GM23248 (cell line): ENCODE measurements at places on chromosomes 7 and 10.
A peak's percentile ranks its signal among the peaks of the same experiment; 100 is the strongest.

DNA sequence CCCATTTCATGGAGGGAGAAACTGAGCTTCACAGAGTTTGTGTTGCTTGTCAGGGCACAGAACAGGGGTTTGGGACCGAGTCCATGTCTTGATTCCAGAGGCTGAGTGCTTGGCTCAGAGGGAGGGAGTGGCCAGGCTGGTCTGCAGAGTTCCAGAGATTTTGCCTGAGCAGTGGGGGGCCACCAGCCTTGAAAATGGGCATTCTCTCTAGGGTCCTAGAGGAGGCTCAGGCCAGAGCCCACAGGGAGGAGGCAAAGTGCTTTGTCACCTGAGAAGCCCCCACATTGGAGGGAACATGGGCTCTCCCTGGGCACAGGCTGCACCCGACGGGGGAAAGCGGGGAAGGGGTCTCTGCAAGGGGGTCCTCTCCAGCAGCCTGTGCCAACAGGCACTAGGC is 51.5 kb downstream of the DOCK1 start:
- no peak for DNase-seq

DNA sequence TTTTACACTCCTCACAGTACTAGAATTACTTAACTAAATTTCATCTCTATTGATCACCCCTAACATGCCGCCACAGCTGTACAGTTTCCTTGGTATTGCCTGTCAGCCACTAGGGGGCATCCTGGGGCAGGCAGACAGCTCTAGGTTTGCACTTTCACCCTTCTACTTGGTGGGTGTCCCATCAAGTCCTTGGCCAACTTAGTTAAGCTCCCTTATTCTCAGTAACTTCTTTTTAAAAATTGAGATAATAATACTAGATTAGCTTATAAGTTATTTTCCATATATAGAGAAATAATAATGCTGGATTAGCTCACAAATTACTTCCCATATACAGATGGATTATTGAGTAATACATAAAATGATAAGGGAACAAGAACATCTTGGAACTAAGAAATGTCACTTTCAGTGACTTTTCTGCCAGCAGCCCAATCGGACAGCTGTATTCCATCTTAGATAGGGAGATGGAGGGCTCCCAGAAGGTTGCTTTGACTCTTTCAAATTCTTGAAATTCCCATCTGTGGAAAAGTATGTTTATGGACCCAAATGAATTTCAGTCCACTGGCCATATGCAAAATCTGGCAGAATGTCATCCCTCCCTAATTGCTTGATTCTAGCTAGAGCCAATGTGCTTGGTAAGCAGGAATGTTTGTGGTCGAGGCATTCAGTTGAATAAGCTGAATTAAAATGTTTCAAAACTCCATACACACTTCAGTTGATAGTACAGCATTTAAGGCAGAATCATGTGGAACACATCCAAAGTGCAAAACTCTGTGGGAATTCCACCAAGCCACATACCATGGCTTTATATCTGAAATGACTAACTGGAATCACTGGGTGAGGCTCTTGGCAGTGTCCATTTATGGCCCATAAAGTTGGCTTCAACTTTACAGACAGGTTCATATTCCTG is 309.7 kb downstream of the CSTF2T start:
- DNase-seq: peak; percentile 95

DNA sequence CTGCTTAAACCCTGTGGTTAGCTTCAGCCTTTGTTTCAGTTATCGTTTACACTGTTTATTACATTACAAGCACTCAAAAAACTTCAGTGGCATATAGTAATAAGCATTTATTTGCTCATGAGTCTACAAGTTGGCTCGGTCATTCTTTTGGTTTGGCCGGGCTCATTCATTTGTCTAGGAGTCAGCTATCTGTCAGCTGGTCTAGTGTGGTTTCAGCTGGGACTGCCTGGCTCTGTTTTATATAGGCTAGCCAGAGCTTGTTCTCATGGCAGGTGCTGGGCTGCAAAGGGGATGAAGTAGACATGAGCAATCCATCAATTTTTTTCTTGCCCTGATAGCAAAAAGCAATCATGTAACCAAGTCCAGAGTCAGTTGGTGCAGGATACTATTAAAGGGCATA is 103.6 kb downstream of the MKLN1 start:
- peak; percentile 74 for DNase-seq

DNA sequence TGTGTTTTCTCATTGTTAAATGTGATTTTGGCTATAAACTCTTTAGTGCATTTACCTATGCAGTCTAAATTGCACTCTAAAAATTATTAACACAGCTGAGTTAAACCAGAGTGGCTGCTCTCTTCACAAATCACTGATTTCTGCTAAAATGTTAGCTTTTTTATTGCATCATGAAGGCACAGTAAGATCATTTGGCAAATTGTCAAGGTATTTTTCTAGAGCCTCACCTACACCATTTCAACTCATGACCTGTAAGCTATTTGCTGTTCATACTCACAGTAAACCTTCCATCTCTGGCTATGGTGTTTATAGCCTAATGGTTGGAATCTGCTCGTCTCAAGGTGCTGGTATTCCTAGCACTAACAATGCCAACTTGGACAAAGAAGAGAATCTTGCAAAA is 25.7 kb downstream of the NDUFB2 start:
- DNase-seq: no peak

DNA sequence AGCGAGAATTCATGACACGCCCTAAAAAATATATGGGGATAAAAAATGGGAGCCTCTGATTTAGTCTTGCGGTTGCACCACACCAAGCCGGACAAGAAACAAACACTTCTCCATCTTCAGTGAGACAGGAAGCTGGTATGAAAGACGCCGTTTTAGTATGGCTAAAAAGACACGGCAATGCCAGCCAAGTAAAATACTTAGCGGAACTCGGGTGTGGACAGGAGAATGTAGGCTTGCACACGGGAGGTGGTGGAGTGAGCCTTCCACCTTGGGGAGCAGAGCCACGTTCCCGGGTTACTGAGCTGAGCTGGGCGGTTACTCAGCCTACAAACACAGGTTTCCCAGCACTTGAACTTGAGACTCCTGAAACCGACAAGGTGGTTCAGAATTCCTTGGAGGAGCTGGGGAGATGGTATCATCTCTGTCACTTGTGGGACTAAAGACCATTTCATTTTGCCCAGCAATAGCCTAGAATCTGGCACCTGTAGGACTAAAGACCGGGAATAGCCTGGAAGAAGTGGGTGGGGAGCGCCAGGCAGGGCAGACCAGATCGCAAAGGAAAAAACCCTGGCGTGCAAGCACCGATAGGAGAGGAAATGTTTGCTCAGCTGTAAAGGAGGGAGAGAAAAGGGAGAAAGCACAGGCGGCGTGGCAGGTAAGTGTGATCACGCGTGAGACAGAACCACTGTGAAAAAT is 34.8 kb upstream of the SEPHS1 start:
- peak; percentile 17 for DNase-seq

GRCh38 chr7:50505553-50506210 is 55.5 kb upstream of the FIGNL1 start:
- DNase-seq: no peak

DNA sequence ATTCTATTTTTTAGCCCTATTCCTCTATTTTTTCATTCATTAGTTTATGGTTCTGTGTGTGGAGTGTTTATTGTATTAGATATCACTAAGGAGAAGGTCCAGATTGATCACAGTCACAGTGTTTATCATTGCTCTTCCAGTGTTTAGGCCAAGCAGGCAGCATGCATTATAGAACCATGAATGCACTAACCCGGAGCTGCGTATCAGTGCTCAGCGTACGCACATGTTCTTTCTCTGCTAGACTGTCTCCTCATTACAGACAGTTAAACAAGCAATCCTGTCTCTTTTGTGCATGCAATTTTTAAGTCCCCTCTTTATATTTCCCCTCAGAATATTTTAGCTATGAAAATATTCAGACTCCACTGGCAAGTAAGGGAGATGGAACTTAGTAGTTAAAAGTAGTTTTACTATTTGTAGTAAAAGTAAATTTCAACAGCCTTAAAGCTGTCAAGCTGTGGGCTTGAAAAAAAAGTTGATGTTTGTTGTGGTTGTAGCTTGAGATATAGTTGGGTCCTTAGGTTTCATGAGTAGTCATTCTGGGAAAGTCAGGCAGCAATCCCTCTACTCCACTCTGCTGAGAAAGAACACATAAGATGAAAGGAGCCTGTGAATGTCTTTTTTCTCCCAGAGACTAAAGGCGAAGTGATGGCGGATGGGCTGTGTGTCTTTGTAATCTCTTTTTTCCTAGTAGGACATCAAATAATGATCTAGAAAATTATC is 260.4 kb downstream of the CDK14 start:
- no peak for DNase-seq

GRCh38 chr10:84329196-84329611 is 815 bp downstream of the CCSER2 start:
- DNase-seq: peak; percentile 76

- DNase-seq: peak; percentile 72
These were observed 260.3 kb upstream of the FERD3L start for GRCh38 chr7:19405541-19405940.

- no peak for DNase-seq
These were observed 77.4 kb upstream of the SEM1 start for GRCh38 chr7:96786998-96787395.

- no peak for DNase-seq
These were observed 21.3 kb upstream of the ELN start for GRCh38 chr7:74006451-74007241.

DNA sequence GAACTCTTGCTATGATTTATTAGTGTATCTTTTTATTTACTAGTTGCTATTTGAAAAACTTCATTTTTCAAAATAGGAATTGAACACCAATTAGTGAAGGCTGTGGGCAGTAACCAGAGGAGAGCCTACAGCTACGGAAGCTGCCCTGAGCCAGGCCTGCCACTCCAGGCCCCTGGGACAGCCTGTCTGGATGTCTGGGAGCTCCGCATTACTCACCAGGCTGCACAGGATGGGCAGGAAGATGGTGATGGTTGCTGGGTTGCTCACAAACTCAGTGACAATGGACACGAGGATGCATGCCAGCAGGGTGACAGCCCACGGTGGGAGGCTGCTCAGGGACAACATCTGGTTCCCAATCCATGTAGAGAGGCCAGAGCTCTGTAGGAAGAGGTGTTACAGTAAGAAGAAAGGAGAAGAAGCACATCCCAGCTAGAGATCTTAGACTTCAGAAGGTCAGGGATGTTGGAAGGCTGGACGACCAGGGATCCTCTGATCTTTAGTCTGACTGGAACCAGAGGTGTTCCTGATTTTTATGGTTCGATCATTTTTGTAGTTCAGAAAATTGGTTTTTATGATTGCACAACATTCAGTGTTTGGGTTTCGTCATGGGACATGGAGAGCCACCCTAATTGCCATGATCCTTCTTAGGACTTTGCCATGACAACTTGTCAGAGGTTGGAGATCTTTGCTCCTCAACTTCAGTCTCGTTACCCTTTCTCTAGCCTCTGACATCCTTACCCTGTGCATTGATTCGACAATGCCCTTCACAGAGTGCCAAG is 23.2 kb downstream of the STMP1 start:
- peak; percentile 78 for DNase-seq

- no peak for DNase-seq
These were observed 45.0 kb upstream of the JAZF1 start for GRCh38 chr7:28225576-28225975.

- DNase-seq: no peak
These were observed 132.2 kb downstream of the ZNF365 start for GRCh38 chr10:62506371-62506770.
